ENCODE measurements at places on chromosomes 4 and X.

DNA sequence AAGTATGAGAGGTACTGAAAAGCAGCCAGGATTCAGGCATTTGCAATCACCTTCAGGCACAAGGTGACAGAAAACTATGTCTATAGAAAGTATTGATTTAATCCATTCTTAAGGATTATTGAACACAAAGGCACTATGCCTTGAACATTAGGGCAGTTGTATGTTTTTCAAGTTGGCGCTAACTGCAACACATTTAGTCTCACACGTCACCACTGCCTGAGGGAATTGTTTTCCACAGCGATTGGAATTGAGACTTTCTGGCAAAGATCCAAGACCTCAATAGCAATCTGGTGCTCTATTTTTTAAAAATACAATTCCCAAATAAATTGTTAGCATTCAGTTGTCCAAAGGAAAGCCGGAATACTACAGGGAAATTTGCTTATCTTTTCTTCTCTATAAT, 52.7 kb upstream of the FTHL17 start:
- DNase-seq: no peak

DNA sequence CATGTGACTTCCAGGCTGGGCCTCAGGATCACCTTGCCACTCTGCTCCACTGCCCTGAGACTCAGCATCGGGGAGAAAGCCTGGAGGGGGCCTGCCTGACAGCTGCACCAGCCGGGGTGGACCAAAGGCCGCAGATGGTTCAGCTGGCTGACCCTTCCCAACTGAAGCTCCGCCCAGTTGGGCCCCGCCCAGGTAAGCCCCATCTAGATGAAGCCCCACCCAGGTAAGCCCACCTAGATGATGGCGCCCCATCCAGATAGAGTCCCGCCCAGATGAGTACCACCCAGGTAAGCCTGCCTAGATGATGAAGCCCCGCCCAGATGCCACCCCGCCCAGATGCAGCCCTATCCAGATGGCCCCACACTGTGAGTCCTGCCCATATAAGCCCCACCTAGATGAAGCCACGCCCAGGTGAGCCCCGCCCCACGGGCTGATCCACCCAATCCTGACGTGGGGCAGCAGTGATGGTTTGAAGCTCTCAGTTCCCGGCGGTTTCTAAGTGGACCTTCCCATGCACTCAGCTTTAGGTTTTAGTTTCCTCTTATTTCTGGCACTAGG, 10.0 kb downstream of the ZFYVE28 start:
- peak; percentile 17 for DNase-seq

DNA sequence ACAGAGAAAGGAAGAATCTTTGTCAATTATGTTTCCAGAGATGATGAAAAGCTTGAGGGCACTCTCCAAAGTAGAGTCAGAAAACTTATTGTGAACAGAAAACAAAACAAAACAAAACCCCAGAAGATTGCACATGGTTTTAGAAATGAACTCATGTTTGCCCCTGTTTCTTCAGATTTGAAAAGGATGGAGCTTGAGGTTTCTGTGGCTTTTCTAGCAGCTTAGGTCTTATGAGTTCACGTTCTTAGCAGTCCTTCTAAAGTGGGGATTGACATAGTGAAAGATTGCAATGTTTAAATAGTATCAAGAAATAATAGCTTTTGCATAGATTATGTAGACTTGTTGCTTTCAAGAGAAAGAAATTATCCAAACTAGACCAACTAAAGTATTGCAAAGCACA, 421.8 kb downstream of the GBA3 start:
- no peak for DNase-seq

GRCh38 chr4:95410387-95410977, 138.3 kb downstream of the UNC5C start:
- DNase-seq: no peak

- DNase-seq: no peak
Measured at GRCh38 chrX:135437867-135438733, 16.4 kb downstream of the SMIM10L2A start.

DNA sequence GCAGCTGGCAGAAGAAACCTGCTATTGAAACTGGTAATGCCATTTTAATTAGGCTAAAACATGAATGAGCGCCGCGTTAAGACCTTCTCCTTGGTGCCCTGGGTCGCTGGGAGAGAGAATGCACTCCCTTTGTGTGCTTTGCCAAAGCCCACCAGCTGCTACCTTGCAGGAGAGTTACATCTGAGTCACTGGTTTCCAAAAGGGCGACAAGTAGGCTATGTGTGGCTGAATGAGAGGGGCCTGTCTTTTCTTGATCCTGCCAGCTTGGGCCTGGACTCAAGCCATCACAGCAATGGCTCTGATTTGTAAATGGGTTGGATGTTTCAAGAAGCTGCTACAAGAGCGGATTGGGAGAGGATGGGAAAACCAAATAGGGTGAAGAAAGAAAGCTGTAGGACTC, 81.5 kb downstream of the NHS start:
- no peak for DNase-seq

DNA sequence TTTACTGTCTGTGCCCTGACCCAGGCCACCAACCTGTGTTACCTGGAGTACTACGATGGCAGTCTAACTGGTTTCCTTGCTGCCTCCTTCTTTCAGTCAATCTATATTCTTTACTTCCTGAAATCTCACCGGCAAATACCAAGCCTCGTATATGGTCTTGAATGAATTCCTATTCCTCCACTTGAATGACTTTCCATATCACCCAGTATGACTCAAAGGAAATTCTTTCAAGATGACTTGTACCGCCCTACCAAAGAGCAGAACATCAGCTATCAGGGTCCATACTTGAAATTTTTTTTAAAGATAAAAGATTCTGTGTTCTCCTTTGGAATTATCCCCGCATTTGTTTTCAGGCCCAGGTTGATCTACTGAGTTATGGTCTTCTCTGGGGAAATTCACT, 378.0 kb downstream of the AFF2 start:
- DNase-seq: peak; percentile 40

GRCh38 chr4:147360301-147360700, 120.6 kb upstream of the EDNRA start:
- peak; percentile 58 for DNase-seq

DNA sequence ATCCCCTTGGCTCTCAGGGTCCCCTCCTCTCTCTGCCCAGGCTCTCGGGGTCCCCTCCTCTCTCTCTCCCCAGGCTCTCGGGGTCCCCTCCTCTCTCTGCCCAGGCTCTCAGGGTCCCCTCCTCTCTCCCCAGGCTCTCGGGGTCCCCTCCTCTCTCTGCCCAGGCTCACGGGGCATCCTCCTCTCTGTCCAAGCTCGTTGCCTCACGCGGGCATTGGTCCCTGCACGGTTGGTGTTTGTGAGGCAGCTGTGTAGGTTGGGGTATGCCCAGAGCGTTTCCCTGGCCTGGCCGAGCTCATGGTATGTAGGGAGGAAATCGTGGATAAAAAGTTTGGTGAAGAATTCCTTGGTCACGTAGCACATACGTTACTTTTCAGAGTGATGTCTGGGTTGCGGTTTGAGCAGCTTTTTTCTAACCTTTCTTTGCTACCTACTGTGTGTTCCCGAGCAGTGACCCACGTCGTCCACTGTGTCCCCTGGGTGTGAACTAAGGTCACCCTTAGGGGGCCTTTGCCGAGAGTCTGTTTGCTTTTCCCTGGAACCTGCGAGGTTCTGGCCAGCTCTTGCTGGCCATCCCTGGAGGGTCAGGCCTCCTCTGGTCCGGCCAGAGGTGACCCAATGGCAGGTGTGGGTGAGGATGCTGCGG, 36.6 kb downstream of the PCGF3 start:
- DNase-seq: no peak

GRCh38 chr4:48037117-48037462, 20.5 kb downstream of the NIPAL1 start:
- DNase-seq: no peak

- no peak for DNase-seq
Measured at GRCh38 chrX:95055991-95056390, 1382.0 kb downstream of the FAM133A start.

- DNase-seq: no peak
Measured at GRCh38 chr4:82439088-82439487, 8.7 kb downstream of the ENOPH1 start.

- no peak for DNase-seq
Measured at GRCh38 chr4:78599147-78599546, 47.6 kb downstream of the ANXA3 start.

- DNase-seq: peak; percentile 37
Measured at GRCh38 chrX:106802063-106802387, 448 bp upstream of the TBC1D8B start.

GRCh38 chrX:10622197-10622596, 1.8 kb upstream of the MID1 start:
- DNase-seq: no peak

GRCh38 chr4:167248271-167248670, 14.0 kb upstream of the SPOCK3 start:
- no peak for DNase-seq

- DNase-seq: peak; percentile 71
Measured at GRCh38 chr4:152831416-152831815, 51.7 kb downstream of the ARFIP1 start.

DNA sequence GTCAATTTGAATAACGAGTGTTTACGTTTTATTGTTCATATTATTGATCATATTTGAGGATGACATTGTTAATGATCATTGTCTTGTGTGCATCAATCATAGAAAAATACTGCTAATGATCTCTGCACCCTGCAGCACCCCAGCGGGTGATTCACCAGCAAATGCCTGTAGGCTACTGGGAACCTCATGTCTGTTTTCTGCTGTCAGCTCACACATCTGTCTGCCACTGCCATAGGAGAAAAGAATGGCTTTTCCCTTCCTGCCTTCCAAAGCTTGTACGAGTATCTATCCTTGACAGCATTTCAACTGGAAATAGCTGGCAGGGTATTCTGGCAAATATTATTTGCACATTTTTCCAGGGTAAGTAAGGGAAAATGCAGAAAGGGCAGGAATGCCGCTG, 272.1 kb upstream of the TRAM1L1 start:
- peak; percentile 27 for DNase-seq

DNA sequence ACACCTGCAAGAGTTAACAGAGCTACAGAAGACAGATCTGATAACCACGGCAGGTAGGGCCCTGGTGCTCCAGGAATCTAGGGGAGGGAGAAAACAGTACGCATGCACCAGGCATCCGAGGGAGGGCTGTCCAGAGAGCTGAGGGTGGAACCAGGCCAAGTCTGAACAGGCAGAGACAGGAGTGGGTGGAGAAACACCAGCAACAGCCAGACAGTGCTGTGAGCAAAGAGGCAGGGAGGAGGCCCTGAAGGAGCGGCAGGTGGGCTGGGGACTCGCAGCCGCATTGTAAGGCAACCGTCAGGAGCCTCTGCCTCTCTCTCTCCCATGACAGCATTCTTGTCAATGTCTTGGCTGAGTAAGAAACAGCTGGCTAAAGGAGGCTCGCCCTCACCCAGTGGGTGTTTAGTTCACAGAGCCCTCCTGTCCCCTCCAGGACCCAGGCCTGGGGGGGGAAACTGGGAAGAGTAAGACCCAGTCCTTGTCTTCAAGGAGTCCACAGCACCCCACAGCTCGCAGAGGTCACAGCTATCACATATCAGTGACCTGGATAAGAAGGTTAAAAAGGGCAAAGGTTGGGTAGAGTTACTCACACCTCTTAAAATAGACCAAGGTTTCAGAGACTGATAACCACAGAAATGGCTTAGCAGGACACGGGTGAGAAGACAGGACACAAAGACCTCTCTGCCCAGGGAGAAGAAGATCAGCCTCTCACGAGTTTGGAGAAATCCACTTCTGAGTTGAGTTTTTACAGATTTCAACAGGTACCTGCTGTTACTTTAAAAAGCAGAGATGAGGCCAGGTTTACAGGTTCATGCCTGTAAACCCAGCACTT, 10.5 kb downstream of the ACSL1 start:
- no peak for DNase-seq

DNA sequence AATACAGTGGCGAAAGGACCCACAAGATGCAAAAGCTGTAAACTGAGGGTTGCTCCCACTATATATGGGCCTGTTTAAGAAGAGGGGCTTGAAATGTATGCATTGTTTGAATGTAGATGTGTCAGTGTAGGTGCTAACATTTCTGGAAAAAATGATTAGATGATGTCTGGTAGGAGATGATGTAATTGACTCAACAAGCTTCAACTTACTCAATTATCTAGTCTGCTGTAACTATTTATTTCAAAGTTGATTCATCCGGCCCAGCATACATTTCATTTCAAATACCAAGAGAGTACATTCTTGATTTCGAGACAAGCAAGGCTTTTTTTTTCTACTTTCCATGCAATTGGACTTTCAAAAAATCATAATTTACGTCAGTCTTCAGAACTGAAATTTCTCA, 9.3 kb upstream of the ENAM start:
- DNase-seq: no peak

- no peak for DNase-seq
Measured at GRCh38 chr4:7161721-7162214, 30.6 kb upstream of the SORCS2 start.

DNA sequence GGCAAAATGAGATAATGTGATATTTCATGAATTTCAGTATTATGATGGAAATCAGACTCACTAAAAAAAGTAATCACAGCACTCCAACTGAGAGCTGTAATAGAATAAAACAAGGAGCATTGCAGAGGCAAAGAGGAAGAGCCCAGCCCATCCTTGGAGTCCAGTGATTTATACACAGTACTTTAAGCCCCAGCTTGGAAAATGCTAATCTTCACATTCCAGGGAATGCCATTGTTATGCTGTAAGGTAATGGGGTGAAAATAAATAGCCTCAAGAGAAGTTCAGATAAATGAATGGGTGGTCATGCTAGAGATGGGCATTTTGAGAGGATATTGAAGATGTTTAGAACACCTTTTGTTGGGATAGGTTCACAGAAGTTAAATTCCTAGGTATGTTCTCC, 190.3 kb upstream of the TAPT1 start:
- DNase-seq: no peak

DNA sequence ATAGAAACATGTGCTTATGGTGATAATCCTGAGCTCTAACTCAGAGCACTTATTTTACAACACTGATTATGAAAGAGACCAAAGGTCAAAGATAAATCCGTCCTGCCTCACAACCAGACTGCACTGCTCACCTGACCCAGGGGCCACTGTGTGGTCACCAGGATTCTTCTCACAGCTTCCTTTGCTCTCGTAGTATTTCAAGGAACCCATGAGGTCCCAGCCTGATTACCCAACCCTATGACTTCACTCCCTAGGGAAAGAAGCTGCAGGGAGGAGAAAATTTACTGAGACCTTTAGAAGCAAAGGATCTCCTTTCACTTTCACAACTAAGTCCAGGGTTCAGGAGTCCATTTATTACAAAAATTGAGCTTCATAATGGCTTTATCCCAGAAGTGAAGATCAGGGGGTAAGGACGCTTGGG, 9.6 kb downstream of the SLC25A5 start:
- peak; percentile 64 for DNase-seq

GRCh38 chr4:161894014-161894413, 269.8 kb downstream of the FSTL5 start:
- no peak for DNase-seq

- DNase-seq: no peak
Measured at GRCh38 chr4:137528673-137529072, 3.6 kb downstream of the PCDH18 start.

GRCh38 chr4:153582954-153583702, 101.0 kb upstream of the TLR2 start:
- no peak for DNase-seq

GRCh38 chr4:155085843-155086530, 122.4 kb upstream of the NPY2R start:
- DNase-seq: peak; percentile 74
